ENCODE measurements at places on chromosomes 1 and 21.

DNA sequence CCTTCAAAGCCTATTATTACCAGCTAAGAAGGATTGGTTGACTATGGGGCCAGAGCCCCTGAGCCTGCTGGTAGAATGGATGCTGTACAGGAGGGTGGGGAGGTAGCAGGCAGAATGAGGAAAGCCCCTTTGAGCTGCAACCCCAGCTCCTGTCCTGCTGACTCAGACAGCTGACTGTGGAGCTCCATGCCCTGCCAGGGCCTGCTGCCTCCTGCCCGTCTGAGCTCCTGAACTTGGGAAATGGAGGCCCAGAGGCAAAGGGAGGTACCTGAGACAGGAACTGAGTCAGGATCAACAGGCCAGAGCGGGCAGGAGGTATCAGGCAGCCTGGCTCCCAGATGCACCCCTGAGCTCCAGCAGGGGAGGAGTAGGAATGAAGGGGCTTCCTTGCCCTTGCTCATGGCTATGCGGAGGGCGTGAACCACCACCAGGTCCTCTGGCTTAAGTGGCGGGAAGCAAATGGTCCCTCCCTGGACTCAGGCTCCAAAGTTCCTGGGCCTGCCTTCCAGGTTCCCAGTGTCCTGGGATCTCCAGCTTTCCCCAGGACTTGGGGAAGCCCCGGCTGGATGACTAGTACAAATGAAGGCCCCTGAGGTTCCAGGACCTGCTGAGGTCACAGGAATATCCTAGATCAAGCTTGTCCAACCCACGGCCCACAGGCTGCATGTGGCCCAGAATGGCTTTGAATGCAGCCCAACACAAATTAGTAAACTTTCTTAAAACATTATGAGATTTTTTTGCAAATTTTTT is 3.9 kb upstream of the SFN start:
- DNase-seq, result no peak
- H3K36me3 ChIP-seq, result no peaks in the 10 kb centered on the region
- no peak overlapping the region for H3K27ac ChIP-seq
- H3K27me3 ChIP-seq, result no peaks in the 10 kb centered on the region
- H3K4me1 ChIP-seq, result no peaks in the 10 kb centered on the region
- no peak overlapping the region for H3K4me3 ChIP-seq

- peak; percentile 77 for DNase-seq
- H3K27ac ChIP-seq, result no peak overlapping the region
- no peak overlapping the region for H3K4me3 ChIP-seq
- H3K36me3 ChIP-seq, result no peaks in the 10 kb centered on the region
Observed at GRCh38 chr1:230747890-230748800, 957 bp downstream of the CAPN9 start.

DNA sequence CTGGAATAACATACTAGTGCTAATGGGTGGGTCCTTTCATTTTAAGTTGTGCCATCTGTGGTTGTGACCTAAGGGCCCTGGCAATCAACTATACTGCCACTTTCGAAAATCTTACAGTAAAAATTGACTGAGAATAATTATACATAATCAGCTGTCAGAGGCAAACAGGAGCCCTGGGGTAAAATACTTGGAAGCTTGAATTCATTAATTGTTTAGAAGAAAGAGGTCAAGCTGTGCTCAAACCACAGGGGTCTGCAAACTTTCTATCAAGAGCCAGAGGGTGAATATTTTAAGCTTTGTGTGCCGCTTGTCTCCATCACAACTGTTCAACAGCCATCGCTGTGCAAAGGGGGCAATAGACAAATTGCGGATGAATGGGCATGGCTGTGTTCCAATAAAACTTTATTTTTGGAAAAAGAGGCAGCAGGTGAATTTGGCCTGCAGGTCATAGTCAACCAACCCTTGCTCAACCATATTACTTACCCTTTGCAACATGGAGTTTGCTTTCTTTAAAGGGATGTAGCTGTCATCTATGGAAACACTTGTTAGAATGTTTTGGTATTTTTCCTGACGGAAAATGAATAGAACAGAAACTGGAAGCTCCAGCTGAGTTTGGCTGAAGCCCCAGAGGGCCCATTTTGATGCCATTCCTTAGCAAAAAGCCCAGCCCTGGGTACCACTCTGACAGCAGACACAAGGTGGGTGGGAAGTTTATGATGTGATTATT is 35.7 kb upstream of the USP1 start:
- H3K27me3 ChIP-seq, result no peaks in the 10 kb centered on the region
- no peaks in the 10 kb centered on the region for H3K36me3 ChIP-seq
- no peak for DNase-seq
- no peaks in the 10 kb centered on the region for H3K4me1 ChIP-seq
- H3K4me3 ChIP-seq, result no peak overlapping the region

- DNase-seq, result peak; percentile 53
- H3K4me1 ChIP-seq, result no peaks in the 10 kb centered on the region
- H3K27me3 ChIP-seq, result no peaks in the 10 kb centered on the region
- peak overlapping the region; percentile 26 for H3K4me3 ChIP-seq
- no peaks in the 10 kb centered on the region for H3K36me3 ChIP-seq
Observed at GRCh38 chr1:205319081-205320018, 2.2 kb downstream of the NUAK2 start.

GRCh38 chr1:236213534-236213933 is 68.2 kb downstream of the ERO1B start:
- H3K27ac ChIP-seq, result no peak overlapping the region
- H3K4me1 ChIP-seq, result no peaks in the 10 kb centered on the region
- H3K27me3 ChIP-seq, result no peaks in the 10 kb centered on the region
- DNase-seq, result no peak
- H3K36me3 ChIP-seq, result no peaks in the 10 kb centered on the region

DNA sequence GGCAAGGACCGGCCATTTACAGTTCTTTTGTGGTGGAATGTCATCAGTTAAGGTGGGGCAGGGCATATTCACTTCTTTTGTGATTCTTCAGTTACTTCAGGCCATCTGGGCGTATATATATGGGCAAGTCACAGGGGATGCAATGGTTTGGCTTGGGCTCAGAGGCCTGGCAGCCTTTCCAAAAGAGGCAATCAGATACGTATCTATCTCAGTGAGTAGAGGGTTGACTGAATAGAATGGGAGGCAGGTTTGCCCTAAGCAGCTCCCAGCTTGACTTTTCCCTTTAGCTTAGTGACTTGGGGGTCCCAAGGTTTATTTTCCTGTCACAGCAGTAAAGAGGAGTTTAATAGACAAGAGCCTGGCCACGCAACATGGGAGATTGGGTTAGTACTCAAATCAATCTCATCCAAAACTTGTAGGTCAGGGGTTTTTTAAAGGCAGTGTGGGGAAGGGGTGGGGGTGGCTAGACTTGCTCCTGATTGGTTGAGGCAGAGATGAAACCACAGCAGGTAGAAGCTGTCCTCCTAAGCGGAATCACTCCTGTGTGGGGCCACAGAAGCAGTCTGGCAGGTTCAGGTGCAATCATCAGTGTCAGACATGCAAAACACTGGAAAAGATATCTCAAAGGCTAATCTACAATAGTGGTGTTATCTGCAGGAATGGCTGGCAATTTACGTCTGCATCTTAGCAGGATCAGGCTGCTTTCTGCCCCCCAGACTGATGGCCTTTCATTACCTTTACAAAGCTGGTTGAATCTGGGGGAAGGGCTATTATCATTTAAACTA is 112.9 kb downstream of the TLR5 start:
- H3K4me1 ChIP-seq, result no peaks in the 10 kb centered on the region
- H3K4me3 ChIP-seq, result no peak overlapping the region
- no peaks in the 10 kb centered on the region for H3K36me3 ChIP-seq
- H3K27me3 ChIP-seq, result no peaks in the 10 kb centered on the region
- H3K27ac ChIP-seq, result no peak overlapping the region

GRCh38 chr1:152495066-152495675 is 15.4 kb upstream of the LCE5A start:
- H3K27me3 ChIP-seq, result no peaks in the 10 kb centered on the region
- no peak overlapping the region for H3K4me3 ChIP-seq
- H3K4me1 ChIP-seq, result no peaks in the 10 kb centered on the region

- DNase-seq, result peak; percentile 29
- peak overlapping the region; percentile 98 for H3K4me3 ChIP-seq
- no peaks in the 10 kb centered on the region for H3K36me3 ChIP-seq
- peak overlapping the region; percentile 95 for H3K27ac ChIP-seq
- H3K4me1 ChIP-seq, result no peaks in the 10 kb centered on the region
Observed at GRCh38 chr1:38991638-38992411, 749 bp downstream of the AKIRIN1 start.

DNA sequence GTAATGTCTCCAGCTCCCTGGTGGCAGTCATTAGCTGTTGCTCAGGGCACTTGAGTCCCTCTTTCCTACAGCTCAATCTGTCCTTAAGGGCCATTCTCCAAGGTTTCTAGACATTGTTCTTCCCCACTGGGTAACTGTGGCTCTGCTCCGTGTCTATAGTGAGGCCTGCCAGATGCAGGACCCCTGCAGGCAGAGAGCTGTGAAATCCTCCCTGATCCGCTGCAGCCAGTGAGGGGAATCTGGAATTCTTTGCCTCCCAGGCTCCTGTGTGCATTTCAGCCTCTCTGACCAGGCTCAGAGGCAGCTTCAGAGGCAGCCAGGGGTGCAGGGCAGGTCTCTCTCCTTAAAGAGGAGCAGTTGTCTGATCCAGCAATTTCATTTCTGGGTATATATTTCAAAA is 14.4 kb upstream of the IGSF21 start:
- no peak overlapping the region for H3K4me3 ChIP-seq
- no peak for DNase-seq
- H3K36me3 ChIP-seq, result no peaks in the 10 kb centered on the region
- H3K4me1 ChIP-seq, result no peaks in the 10 kb centered on the region
- H3K27me3 ChIP-seq, result peaks cover 15% of the 10 kb centered on the region
- no peak overlapping the region for H3K27ac ChIP-seq

DNA sequence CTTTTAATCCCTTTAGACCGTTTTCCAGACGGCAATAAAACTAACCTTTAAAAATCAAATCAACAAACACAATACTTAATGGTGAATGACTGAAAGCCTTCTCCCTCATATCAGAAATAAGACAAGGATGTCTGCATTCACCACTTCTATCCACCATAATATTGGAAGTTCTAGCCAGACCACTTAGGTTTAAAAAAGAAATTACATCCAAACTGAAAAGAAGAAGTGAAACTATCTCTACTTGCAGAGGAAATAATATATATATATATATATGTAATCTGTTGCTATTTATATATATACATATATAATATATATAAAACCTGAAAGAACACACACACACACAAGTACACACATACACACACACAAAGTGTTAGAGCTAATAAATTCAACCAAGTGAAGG is 100.4 kb downstream of the BRINP3 start:
- DNase-seq, result no peak
- H3K4me1 ChIP-seq, result no peaks in the 10 kb centered on the region
- H3K27ac ChIP-seq, result no peak overlapping the region
- no peak overlapping the region for H3K4me3 ChIP-seq
- H3K27me3 ChIP-seq, result no peaks in the 10 kb centered on the region

GRCh38 chr1:97209381-97209957 is 487.9 kb downstream of the PTBP2 start:
- H3K27me3 ChIP-seq, result no peaks in the 10 kb centered on the region
- no peak overlapping the region for H3K4me3 ChIP-seq
- DNase-seq, result no peak
- no peak overlapping the region for H3K27ac ChIP-seq

- no peaks in the 10 kb centered on the region for H3K27me3 ChIP-seq
- H3K36me3 ChIP-seq, result no peaks in the 10 kb centered on the region
- DNase-seq, result no peak
- no peak overlapping the region for H3K27ac ChIP-seq
- H3K4me1 ChIP-seq, result no peaks in the 10 kb centered on the region
- H3K4me3 ChIP-seq, result no peak overlapping the region
Observed at GRCh38 chr1:106480629-106481028, 575.8 kb upstream of the PRMT6 start.

DNA sequence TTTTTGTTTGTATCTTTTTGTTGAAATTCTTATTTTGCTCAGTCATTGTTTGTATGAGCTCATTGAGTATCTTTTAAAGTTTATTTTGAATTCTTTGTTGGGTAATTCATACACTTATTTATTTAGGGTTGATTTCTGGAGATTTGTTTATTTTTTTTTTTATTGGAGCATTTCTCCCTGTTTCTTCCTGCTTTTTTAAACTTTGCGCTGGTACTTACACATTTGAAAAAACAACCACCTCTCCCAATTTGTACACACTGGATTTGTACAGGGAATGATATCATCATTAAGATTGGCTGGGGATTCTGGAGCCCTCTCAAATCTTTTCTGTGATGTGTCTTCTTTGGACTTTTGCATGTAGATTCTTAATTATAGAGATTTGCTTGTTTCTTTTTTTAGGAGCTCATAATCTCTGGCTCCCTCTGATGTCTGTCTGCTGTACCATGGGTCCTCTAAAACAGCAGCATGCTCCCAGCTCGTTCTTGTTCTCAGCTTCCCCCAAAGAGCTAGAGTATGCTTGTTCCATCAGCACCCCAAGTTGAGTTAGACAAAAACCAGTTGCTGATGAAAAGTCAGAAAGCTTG is 310.7 kb downstream of the DUSP10 start:
- DNase-seq, result no peak
- H3K4me3 ChIP-seq, result no peak overlapping the region
- no peaks in the 10 kb centered on the region for H3K4me1 ChIP-seq

- H3K4me1 ChIP-seq, result no peaks in the 10 kb centered on the region
- DNase-seq, result no peak
- no peaks in the 10 kb centered on the region for H3K27me3 ChIP-seq
Observed at GRCh38 chr1:236837115-236837514, 42.0 kb downstream of the MTR start.

GRCh38 chr1:208857465-208857864 is 613.3 kb upstream of the PLXNA2 start:
- H3K27me3 ChIP-seq, result no peaks in the 10 kb centered on the region
- no peak for DNase-seq
- H3K4me1 ChIP-seq, result no peaks in the 10 kb centered on the region
- no peak overlapping the region for H3K4me3 ChIP-seq
- H3K27ac ChIP-seq, result no peak overlapping the region
- H3K36me3 ChIP-seq, result no peaks in the 10 kb centered on the region

DNA sequence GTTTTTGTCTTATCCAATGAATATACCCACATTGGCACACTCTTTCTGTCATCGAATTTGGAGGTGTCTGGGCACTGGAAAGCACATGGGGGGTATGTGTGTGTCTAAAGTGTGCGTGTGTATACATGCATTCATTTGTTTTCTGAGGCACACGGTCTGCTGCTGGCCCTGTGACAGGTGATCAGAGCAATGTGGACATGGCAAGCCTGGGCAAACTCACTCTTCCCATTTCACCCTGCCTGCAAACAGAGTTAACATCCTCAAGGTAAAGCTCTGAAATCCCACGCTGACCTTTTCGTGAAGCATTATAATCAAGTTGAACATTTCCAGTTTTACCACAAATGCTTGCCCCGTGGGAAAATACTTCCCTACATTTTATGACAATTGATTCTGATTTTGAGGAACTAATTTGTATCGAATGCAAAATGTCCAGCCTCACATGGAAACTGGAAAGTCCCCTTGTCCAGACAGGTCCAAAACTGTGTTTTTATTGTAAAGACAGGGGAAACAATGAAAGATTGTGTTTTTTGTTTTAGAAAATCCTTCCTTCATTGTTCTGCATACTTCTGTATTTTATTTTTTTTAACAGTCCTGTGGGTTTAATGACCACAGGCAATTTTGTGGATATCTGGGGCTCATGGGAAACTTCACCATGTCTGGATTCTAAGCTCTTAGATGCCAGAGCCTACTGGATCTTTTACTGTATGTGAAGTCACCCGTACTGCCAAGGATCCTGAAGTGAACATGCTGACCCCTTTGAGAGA is 160.9 kb downstream of the PBX1 start:
- H3K36me3 ChIP-seq, result no peaks in the 10 kb centered on the region
- no peak for DNase-seq
- H3K27ac ChIP-seq, result peak overlapping the region; percentile 76
- H3K27me3 ChIP-seq, result no peaks in the 10 kb centered on the region
- H3K4me1 ChIP-seq, result no peaks in the 10 kb centered on the region
- no peak overlapping the region for H3K4me3 ChIP-seq

Data from breast epithelium (tissue), 4 donors.